Renal cortical epithelial cell (primary cell): ENCODE measurements at places on chromosomes 11 and 22. TPM values are rescaled to one million over a fixed set of nuclear protein-coding genes. Genes with fewer than 3 reads are reported as not detected.

SHANK3 gene
- total RNA-seq, result 0.87 and 1.7 TPM in 2 replicates

CNTN5 gene
- under 0.01 and 0.10 TPM in 2 replicates for total RNA-seq

IFITM1 gene
- total RNA-seq, result 7.6 and 53.5 TPM in 2 replicates

PICK1 gene
- total RNA-seq, result 46.9 and 52.0 TPM in 2 replicates

CHST1 gene
- total RNA-seq, result 0.10 TPM in 1 of 2 replicates, not detected in the other

CHRM1 gene
- not detected in 2 replicates for total RNA-seq

SLC22A25 gene
- total RNA-seq, result not detected in 2 replicates

DAGLA gene
- 1.7 and 6.8 TPM in 2 replicates for total RNA-seq

FOLH1 gene
- total RNA-seq, result 0.55 TPM in 1 of 2 replicates, not detected in the other

OLFML1 gene
- total RNA-seq, result not detected in 2 replicates

TYMP gene
- total RNA-seq, result 55.0 and 68.8 TPM in 2 replicates

CRACR2B gene
- 3.7 and 6.4 TPM in 2 replicates for total RNA-seq

MRGPRE gene
- total RNA-seq, result not detected in 2 replicates

HBE1 gene
- not detected in 2 replicates for total RNA-seq

MMP10 gene
- total RNA-seq, result 0.10 and 2.6 TPM in 2 replicates

OR4D5 gene
- not detected in 2 replicates for total RNA-seq

MRGPRX1 gene
- total RNA-seq, result not detected in 2 replicates

TRAPPC4 gene
- total RNA-seq, result 102 and 103 TPM in 2 replicates

PISD gene
- total RNA-seq, result 77.1 and 81.6 TPM in 2 replicates

APOA4 gene
- not detected in 2 replicates for total RNA-seq

CCDC188 gene
- total RNA-seq, result 0.10 TPM in 1 of 2 replicates, not detected in the other

SCGB2A2 gene
- not detected in 2 replicates for total RNA-seq

OR8G5 gene
- not detected in 2 replicates for total RNA-seq

TRIM51 gene
- not detected in 2 replicates for total RNA-seq

SLC22A8 gene
- not detected in 2 replicates for total RNA-seq
